ENCODE measurements at places on chromosomes 4 and X.
A peak's percentile ranks its signal among the peaks of the same experiment; 100 is the strongest.

DNA sequence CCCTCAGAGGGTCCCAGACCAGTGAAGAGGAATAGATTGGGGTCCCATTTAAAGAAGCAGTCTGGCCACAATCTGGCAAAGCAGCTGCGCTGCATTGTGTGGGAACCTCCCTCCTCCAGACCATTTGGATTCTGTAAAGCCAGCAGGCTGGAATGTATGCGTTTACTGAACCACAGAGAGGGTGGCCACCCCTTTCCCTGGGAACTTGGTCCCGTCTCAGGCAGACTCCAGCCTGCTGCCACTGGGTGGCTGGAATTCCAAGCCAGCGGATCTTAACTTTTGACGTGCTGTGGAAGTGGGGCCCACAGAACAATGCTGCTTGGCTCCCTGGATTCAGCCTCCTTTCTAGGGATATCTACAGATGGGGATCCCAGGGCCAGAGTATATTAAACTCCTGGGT lies 307.2 kb downstream of the DACH2 start:
- no peak for DNase-seq

- DNase-seq, result no peak
These were observed 101.6 kb downstream of the PDE5A start for GRCh38 chr4:119526786-119527550.

- DNase-seq, result peak; percentile 68
These were observed 31.4 kb upstream of the ADH1C start for GRCh38 chr4:99383833-99384392.

GRCh38 chr4:147220833-147221232 lies 260.1 kb upstream of the EDNRA start:
- no peak for DNase-seq

All from suprapubic skin (tissue), 4 donors.